Activated naive CD8-positive, alpha-beta T cell treated with anti-CD3 and anti-CD28 coated beads, Interleukin-2, amount 10 ng/mL, durations not matched to agents 7 days and 5 days (primary cell): ENCODE measurements at places on chromosomes 5 and 9.
A peak's percentile ranks its signal among the peaks of the same experiment; 100 is the strongest.

GRCh38 chr5:31148959-31149475, 44.5 kb upstream of the CDH6 start:
- no peaks in the 10 kb centered on the region for H3K4me1 ChIP-seq
- H3K4me3 ChIP-seq = no peak overlapping the region
- no peaks in the 10 kb centered on the region for H3K36me3 ChIP-seq
- no peak overlapping the region for H3K27ac ChIP-seq

- no peaks in the 10 kb centered on the region for H3K27me3 ChIP-seq
- H3K4me1 ChIP-seq = no peaks in the 10 kb centered on the region
- H3K4me3 ChIP-seq = no peak overlapping the region
- no peak for DNase-seq
- no peak overlapping the region for H3K27ac ChIP-seq
- peaks cover 27% of the 10 kb centered on the region for H3K36me3 ChIP-seq
These were observed 109.9 kb downstream of the DROSHA start for GRCh38 chr5:31421806-31422586.

- H3K27ac ChIP-seq = no peak overlapping the region
- peaks cover 13% of the 10 kb centered on the region for H3K27me3 ChIP-seq
- no peak overlapping the region for H3K4me3 ChIP-seq
- H3K4me1 ChIP-seq = no peaks in the 10 kb centered on the region
- DNase-seq = no peak
- no peaks in the 10 kb centered on the region for H3K36me3 ChIP-seq
These were observed 274.4 kb downstream of the EFNA5 start for GRCh38 chr5:107396351-107396690.

GRCh38 chr9:73741316-73741715, 589.7 kb downstream of the ANXA1 start:
- no peak for DNase-seq
- no peaks in the 10 kb centered on the region for H3K4me1 ChIP-seq
- no peaks in the 10 kb centered on the region for H3K36me3 ChIP-seq
- no peaks in the 10 kb centered on the region for H3K27me3 ChIP-seq
- H3K4me3 ChIP-seq = no peak overlapping the region

DNA sequence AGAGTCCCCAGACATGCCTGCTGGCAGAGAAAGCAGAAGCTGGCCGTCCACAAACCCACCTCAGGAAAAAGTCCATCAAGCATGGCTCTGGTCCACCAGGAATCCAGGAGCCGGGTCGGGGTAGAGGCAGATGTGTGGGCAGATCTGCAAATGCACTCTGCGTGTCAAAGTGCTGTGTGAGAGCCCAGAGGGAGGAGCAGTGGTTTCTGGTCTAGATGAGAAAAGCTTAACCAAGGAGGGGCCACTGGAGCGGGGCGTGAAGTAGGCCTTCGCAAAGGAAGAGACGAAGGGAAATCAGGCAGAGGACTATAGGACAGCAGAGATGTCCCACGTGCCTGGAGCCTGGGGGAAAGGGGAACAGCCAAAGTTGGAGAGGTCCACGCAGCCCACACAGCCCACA, 40.0 kb downstream of the TTLL11 start:
- peaks cover 7% of the 10 kb centered on the region for H3K4me1 ChIP-seq
- no peak for DNase-seq
- peaks cover 4% of the 10 kb centered on the region for H3K27me3 ChIP-seq
- H3K27ac ChIP-seq = no peak overlapping the region
- H3K36me3 ChIP-seq = no peaks in the 10 kb centered on the region
- H3K4me3 ChIP-seq = no peak overlapping the region

GRCh38 chr5:1030801-1031271, 22.2 kb downstream of the NKD2 start:
- DNase-seq = no peak
- no peak overlapping the region for H3K4me3 ChIP-seq
- no peak overlapping the region for H3K27ac ChIP-seq
- H3K4me1 ChIP-seq = peaks cover 1% of the 10 kb centered on the region

GRCh38 chr5:3361811-3362605, 233.6 kb upstream of the IRX1 start:
- no peak overlapping the region for H3K27ac ChIP-seq
- no peaks in the 10 kb centered on the region for H3K4me1 ChIP-seq
- H3K27me3 ChIP-seq = no peaks in the 10 kb centered on the region
- no peak overlapping the region for H3K4me3 ChIP-seq

- no peak overlapping the region for H3K4me3 ChIP-seq
- no peak for DNase-seq
- H3K27ac ChIP-seq = peak overlapping the region; percentile 61
These were observed 32.1 kb upstream of the CLINT1 start for GRCh38 chr5:157890836-157891597.

GRCh38 chr9:35432076-35432475, 57.8 kb upstream of the RUSC2 start:
- no peaks in the 10 kb centered on the region for H3K4me1 ChIP-seq
- no peaks in the 10 kb centered on the region for H3K36me3 ChIP-seq
- H3K27me3 ChIP-seq = peaks cover 53% of the 10 kb centered on the region
- no peak overlapping the region for H3K27ac ChIP-seq

DNA sequence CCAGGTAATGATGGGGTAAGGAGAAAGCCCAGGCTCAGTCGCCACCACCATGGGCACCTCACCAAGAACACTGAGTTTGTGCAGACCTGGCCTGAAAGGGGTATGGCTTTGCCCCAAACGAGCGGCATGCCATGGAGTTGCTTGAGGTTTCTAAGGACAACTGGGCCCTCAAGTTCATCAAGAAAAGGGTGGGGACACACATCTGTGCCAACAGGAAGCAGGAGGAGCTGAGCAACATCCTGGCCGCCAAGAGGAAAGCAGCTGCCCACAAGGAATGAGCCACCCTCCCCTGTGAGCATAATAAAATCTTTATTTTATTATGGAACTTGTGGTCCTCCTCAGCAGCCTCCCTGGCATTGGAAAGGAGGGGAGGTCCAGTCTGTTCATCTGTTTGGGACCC, 23.8 kb downstream of the CD14 start:
- DNase-seq = no peak
- no peak overlapping the region for H3K27ac ChIP-seq
- peaks cover 16% of the 10 kb centered on the region for H3K4me1 ChIP-seq
- no peak overlapping the region for H3K4me3 ChIP-seq
- H3K36me3 ChIP-seq = no peaks in the 10 kb centered on the region

DNA sequence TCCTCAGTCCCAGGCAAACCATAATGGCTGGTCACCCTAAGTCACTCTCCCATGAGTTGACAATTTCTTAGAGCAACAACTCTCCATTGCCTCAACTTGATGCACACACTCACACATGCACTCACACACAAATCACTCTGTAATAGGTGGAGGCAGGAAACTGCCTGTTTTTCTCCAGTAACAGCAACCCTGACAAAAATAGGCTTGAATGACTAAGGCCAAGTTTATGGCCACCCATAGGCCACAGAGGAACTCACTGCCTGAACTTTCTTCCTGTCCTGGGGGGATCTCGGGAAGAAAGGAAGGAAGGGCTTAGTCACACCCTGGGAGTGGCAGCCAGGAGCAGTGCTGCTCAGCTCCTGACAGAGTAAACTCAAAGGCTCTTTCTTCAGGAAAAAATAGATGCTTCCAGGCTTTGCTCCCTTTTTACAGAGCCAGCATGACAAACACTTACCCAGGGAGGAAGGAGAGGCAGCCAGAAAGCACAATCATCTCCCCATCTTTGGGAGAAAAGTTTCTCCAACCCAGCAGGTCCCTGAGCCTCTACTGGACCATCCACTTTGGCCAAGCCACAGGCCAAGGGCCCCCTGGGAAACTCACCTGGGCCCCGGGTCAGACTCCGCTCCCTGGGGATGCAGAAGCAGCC, 368 bp downstream of the SH3TC2 start:
- DNase-seq = no peak
- H3K36me3 ChIP-seq = no peaks in the 10 kb centered on the region
- H3K27ac ChIP-seq = no peak overlapping the region

GRCh38 chr5:111117136-111117535, 25.0 kb downstream of the WDR36 start:
- no peak overlapping the region for H3K27ac ChIP-seq
- no peak for DNase-seq
- H3K36me3 ChIP-seq = peaks cover 26% of the 10 kb centered on the region
- H3K27me3 ChIP-seq = no peaks in the 10 kb centered on the region

DNA sequence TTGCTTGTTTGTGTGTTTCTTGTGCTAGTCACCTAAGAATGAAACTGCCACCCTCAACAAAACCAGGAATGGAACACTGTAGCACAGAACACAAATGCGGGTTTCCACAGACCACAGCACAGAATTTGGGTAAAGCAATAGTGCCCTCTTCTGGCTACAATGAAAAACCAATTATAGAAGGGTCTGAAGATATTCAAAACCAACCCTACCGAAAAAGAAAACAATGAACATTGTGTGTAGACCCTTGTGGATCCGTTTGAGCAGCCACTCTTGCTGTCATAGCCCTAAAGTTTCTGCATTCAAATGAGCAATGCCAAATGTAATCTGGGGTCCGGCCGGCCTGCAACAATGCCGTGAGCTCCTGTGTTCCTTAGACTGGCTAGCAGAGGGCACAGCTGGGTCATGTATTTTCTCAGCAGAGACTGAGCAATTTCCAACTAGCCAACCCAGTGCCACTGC, 8.3 kb upstream of the ENC1 start:
- no peak for DNase-seq
- no peak overlapping the region for H3K4me3 ChIP-seq

- no peak overlapping the region for H3K27ac ChIP-seq
- no peak overlapping the region for H3K4me3 ChIP-seq
- no peaks in the 10 kb centered on the region for H3K4me1 ChIP-seq
- no peaks in the 10 kb centered on the region for H3K27me3 ChIP-seq
- H3K36me3 ChIP-seq = no peaks in the 10 kb centered on the region
These were observed 696.8 kb downstream of the SEMA5A start for GRCh38 chr5:8848997-8849594.

GRCh38 chr9:87635656-87636501, 90.0 kb upstream of the CTSL start:
- no peak for DNase-seq
- H3K27ac ChIP-seq = no peak overlapping the region
- no peak overlapping the region for H3K4me3 ChIP-seq
- no peaks in the 10 kb centered on the region for H3K36me3 ChIP-seq

DNA sequence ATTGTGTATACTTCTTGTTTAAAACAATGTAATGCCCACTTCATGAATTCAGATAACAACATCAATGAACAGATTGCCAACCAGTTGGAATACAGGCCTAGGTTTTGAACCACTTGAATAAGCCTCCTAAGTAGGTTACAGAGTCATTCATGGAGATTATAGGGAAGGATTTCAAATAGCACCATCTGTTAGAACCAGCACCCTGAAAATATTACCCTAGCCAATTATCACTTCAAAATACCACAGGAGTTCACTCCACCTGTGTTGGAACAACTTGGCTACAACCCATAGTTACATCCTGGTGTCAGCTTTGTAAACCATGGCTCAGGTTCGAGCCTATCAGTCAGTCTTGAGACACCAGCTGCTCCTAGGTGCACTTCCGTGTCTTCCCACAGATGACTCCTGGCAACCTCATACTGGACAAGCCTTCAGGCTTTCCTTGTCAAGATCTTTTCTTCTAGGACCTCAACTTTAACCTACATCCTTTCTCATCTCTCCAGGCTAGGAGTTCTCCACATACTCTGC, 350.0 kb downstream of the DEPDC1B start:
- H3K4me3 ChIP-seq = no peak overlapping the region
- H3K27me3 ChIP-seq = no peaks in the 10 kb centered on the region
- no peak overlapping the region for H3K27ac ChIP-seq
- no peaks in the 10 kb centered on the region for H3K4me1 ChIP-seq

GRCh38 chr9:130877300-130877699, 19.3 kb downstream of the QRFP start:
- DNase-seq = no peak
- no peaks in the 10 kb centered on the region for H3K27me3 ChIP-seq
- peaks cover 11% of the 10 kb centered on the region for H3K36me3 ChIP-seq
- H3K27ac ChIP-seq = no peak overlapping the region
- no peaks in the 10 kb centered on the region for H3K4me1 ChIP-seq

GRCh38 chr5:54792611-54793404, 192.6 kb downstream of the ESM1 start:
- H3K4me3 ChIP-seq = no peak overlapping the region
- H3K36me3 ChIP-seq = peaks cover 5% of the 10 kb centered on the region
- H3K4me1 ChIP-seq = peaks cover 17% of the 10 kb centered on the region
- peaks cover 6% of the 10 kb centered on the region for H3K27me3 ChIP-seq
- H3K27ac ChIP-seq = peak overlapping the region; percentile 19

GRCh38 chr5:66232706-66233445, 88.8 kb downstream of the SREK1 start:
- no peak overlapping the region for H3K4me3 ChIP-seq
- H3K4me1 ChIP-seq = peaks cover 5% of the 10 kb centered on the region
- no peak overlapping the region for H3K27ac ChIP-seq
- DNase-seq = no peak
- peaks cover under 1% of the 10 kb centered on the region for H3K27me3 ChIP-seq

- H3K36me3 ChIP-seq = no peaks in the 10 kb centered on the region
- H3K4me3 ChIP-seq = no peak overlapping the region
- no peak overlapping the region for H3K27ac ChIP-seq
- no peaks in the 10 kb centered on the region for H3K4me1 ChIP-seq
- no peak for DNase-seq
These were observed 478.8 kb upstream of the ADAMTS16 start for GRCh38 chr5:4661326-4661725.

- no peaks in the 10 kb centered on the region for H3K4me1 ChIP-seq
- no peak for DNase-seq
- H3K36me3 ChIP-seq = no peaks in the 10 kb centered on the region
- H3K4me3 ChIP-seq = no peak overlapping the region
These were observed 161.1 kb downstream of the EPB41L4A start for GRCh38 chr5:112257976-112258375.

DNA sequence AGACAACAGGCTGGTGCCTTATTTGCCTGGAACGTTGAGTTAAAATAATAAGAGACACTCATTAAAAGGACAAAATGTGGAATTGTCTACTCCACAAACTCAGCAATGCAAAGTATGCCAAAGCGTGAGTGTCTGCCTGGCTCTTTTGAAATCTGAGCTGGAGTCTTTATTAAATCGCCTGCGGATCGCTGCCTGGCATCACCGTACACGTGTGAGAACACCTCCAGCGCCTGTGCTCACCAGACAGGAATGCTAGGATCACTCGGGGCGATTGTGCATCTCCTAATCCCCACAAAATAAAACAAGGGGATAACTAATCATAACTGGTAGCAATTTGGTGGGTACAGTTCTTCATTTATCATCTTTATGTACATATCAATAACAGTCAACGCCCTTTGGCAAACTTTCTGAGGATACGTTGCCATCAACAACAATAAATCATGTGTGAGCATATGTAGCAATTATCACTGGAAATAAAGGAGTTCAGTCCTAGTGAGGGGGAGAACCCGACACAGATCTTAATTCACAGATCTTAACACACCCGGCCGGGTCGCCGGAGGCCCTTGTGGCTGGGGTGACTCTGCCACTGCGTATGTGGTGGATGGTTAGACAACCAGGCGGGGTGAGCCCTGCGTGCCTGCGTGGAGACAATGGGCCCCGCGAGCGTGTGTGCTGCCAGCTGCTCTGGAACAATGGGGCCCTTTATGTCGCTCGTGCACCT, 284.9 kb upstream of the IRX1 start:
- no peak overlapping the region for H3K27ac ChIP-seq
- H3K4me3 ChIP-seq = no peak overlapping the region
- no peaks in the 10 kb centered on the region for H3K4me1 ChIP-seq
- DNase-seq = no peak
- no peaks in the 10 kb centered on the region for H3K36me3 ChIP-seq

- no peak overlapping the region for H3K27ac ChIP-seq
- H3K4me3 ChIP-seq = no peak overlapping the region
- H3K36me3 ChIP-seq = no peaks in the 10 kb centered on the region
- H3K4me1 ChIP-seq = no peaks in the 10 kb centered on the region
These were observed 4.0 kb upstream of the TYRP1 start for GRCh38 chr9:12689233-12689632.
